ENCODE measurements at places on chromosomes 5 and 9.

- no peak for DNase-seq
Measured at GRCh38 chr5:168184103-168184502, 107.3 kb upstream of the WWC1 start.

DNA sequence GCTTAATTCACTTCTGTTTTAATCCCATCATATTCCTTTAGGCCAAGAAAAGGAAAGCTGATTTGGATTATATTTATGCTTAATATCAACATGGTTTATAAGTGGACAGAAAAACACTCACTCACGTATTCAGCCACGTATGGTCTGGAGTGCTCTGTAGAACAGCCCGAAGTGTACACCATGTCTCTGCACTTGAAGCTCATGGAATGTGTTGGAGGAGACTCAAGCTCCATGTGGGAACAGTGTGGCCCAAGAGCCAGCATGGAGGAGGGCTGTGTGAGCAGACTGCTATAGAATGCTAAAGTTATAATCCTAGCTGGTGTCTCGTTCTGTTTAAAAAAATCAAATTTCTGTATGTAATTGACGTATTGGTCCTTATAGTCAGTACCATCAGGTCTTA, 32.9 kb downstream of the OTULINL start:
- no peak for DNase-seq

GRCh38 chr5:180868960-180869359, 7.9 kb upstream of the ZFP62 start:
- peak; percentile 87 for DNase-seq

- DNase-seq: no peak
Measured at GRCh38 chr5:116402235-116402634, 172.4 kb downstream of the SEMA6A start.

- no peak for DNase-seq
Measured at GRCh38 chr5:68289498-68289897, 73.9 kb downstream of the PIK3R1 start.

- no peak for DNase-seq
Measured at GRCh38 chr9:110880189-110880588, 158.1 kb downstream of the LPAR1 start.

DNA sequence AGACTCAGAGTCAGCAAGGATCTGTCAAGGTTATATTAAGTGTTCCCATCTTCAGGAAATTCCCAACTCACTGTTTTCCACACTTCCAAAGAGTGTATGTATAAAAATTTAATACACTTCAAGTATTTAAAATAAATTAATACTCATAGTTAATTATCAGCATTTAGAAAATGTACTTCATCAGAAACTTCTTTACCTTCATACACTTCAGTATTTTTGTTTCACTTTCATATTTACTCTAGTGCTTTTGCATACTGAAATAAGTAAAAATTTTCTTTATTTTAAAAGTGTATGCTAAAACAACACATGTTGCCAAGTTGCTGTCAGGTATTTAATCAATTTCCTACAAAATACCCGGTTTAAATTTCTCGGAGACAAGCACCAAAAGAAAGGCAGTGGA, 16.5 kb downstream of the RICTOR start:
- DNase-seq: no peak

- no peak for DNase-seq
Measured at GRCh38 chr9:136546697-136547501, 1.1 kb upstream of the NOTCH1 start.

GRCh38 chr9:109118808-109119438, 824 bp downstream of the TMEM245 start:
- DNase-seq: no peak

DNA sequence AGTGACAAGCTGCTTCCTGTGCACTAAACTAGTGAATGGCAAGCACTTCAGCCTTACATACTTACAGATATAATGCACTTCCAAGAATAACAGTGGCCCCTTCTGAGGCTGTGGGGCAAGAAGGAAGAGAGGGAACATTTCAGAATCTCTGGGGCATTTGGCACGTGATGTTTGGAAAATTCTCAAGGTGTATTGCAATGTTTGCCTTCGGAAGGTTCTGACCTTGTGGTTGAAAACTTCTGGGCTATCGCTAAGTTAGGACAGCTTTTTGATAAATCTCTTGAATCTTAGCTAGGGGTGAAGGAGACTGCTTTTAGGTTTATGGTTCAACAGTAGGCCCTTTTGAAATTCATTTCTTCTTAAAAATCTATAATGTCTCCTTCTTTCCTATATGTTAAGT, 7.1 kb upstream of the FGF10 start:
- DNase-seq: no peak

DNA sequence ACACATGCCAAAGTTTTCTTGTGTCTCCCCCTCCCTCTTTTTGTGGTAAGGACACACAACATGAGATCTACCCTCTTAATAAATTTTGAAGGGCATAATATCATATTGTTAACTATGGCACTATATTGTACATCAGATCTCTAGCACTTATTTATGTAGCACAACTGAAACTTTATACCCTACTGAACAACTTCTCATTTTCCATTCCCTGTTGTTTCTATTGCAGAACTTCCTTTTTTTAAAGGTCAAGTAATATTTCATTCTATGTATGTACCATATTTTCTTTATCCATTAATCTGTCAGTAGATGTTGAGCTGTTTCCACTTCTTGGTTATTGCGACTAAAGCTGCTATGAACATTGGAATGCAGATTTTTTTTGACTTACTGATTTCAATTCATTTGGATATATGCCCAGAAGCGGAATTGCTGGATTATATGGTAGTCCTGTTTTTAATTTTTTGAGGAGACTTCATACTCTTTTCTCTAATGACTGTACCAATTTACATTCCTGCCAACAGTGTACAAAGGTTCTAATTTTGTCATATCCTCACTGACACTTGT, 305.3 kb downstream of the PRR16 start:
- DNase-seq: no peak

DNA sequence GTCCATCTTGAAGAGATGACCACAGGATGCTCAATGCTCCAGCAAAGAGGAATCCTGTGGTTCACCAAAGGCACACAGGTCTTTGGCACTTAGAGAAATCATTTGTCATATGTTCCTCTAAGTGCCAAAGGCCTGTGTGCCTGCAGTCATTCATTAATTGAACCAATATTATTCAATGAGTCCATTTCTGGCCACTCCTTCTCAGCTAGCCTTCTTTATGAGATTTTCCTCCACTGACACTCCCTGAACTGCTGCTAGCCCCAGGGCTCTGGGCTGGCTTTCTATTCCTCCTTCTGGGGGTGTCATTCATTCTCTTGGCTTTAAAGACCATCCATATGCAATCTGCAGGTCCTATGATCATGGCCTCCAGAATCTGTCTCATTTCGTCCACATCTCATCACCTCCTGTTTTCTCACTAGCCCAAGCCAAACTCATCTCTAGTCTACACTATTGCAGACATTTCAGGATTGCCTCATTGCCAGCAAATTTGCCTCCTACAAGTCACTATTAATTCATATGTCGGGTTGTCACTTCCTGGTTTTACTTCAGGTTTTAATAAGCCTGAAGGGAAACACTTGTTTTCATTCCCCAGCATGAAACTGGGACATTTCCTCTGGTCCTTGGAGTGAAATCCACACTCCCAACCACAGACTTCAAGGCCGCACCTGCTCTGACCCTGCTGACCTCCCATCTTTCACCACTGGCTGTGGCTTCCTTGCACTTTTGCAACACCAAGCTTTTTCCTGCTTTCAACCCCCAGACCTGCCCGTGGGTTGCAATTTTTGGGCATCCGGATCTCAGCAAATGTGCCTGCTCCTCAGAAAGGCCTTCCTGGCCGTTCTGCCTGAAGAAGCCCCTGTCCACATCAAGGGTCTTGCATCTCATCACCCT, 35.1 kb downstream of the KCNIP1 start:
- no peak for DNase-seq

- DNase-seq: no peak
Measured at GRCh38 chr5:15799014-15799413, 299.0 kb downstream of the FBXL7 start.

GRCh38 chr5:154587123-154588026, 109.3 kb upstream of the HAND1 start:
- DNase-seq: no peak

- no peak for DNase-seq
Measured at GRCh38 chr5:170141636-170142035, 35.9 kb downstream of the FOXI1 start.

DNA sequence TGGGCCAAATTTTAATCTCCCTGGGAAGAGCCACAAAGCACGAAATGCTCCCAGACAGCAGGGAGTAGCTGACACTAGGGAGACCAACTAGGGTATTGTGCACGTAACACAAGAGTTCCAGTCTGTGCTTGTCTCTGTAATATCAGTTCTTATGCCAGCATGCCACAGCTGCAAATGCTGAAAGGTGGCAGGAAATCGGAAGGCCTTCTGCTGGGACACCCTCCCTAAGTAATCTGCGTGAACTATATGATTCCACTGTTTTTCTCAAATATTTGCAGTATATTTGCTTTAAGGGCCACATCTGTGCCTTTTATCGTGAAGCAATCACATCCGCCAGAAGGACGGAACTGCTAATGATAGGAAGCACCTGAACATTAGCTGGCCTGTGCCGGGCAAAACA, 12.6 kb downstream of the VLDLR start:
- no peak for DNase-seq

- peak; percentile 73 for DNase-seq
Measured at GRCh38 chr9:76369583-76369982, 24.6 kb downstream of the RFK start.

DNA sequence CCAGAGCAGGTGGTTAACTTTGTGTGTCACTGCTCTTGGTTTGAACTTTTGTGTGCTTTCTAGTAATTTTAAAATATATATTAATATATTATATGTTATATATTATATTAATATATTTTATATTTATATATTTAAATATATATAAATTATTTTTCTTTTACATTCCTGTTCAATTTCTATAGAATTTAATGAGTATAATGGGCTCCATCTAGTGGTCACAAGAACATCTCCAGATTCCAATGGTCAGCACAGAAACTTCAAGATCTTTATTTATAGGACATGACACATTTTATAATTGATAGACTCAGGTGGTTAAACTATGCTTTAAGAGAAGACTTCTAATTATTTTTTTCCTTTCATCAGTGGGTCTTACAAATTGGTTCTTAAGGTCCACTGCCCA, 39.1 kb downstream of the COL23A1 start:
- no peak for DNase-seq

GRCh38 chr5:5738797-5739489, 316.5 kb downstream of the ICE1 start:
- DNase-seq: no peak

DNA sequence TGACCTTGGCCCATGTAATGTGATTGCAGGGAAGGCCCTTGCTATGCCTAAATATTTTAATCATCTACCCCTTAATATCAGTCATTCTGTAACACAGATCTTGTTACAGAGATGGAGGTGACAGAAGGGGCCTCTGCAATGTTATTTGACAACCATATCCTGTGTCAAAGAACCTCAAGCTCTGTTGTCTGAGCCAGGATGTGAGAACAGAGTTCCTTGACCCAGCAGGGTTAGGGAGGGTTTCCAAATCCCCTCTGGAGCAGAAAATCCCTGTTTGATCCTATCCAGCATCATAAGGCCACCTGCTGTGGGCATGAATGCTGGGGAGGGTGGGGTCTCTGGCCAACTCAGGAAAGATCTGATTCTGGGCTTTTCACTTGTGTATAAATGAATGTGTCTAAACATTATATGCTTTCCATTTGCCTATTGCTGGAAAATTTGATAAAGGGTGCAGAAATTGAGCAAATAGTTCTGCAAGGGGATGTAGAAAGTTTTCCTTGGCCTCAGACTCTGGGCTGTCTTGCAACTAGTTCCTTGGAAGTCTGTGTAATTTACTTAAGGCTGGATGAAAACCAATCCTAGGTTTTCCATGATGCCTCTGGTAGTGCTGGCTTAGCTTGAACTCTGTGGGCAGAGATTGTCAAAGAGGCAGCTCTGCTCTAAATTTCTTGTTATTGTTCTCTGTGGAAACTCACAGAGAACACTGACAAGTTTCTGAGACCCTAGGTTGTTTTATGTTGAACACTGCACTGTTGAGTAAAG, 71.0 kb downstream of the PGM5 start:
- DNase-seq: no peak

DNA sequence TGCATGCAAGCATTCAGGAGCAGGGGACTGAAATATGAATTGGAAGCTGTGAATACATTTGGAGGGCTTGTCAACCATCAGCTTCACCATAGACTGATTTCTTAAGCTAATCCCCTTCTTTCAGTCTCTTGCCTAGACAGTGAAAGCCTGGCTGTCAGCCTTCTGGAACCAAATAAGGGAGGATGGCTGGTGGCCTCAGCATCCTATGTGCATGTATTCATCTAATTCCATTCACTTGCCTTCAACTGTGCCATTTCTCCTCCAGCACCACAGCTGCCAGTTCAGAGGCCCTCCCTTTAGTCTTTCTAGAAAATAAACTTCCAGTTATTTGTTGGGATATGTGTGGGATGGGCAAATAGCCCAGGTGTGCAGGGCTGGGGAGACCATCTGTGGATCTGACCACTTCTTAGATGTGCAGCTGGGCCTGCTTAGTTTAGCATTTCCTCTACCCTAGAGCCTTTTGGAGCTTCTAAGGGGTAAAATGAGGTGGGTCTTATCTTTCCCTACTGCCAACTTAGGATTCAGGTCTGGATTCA, 62.1 kb downstream of the AOPEP start:
- DNase-seq: no peak

- DNase-seq: no peak
Measured at GRCh38 chr5:18142831-18143230, 508.6 kb downstream of the TAF11L14 start.

DNA sequence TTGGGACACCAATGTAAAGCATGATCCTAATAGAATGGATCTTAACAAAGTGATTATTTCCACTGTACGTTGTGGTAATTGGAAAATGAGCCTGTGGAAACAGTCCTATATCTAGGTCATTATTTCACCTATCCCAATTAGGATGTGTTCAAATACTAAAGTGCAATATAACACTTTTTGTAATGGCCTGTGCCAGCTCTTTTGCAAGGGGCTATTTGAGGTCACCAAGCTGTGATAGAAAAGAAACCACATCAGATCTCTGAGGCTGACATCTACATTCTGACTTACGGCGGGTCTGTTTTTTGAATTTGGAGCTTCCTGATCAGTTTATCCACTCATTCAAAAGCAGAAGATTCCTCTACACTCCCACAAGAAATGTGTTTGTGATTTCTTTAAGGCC, 150.0 kb downstream of the TLE1 start:
- no peak for DNase-seq

DNA sequence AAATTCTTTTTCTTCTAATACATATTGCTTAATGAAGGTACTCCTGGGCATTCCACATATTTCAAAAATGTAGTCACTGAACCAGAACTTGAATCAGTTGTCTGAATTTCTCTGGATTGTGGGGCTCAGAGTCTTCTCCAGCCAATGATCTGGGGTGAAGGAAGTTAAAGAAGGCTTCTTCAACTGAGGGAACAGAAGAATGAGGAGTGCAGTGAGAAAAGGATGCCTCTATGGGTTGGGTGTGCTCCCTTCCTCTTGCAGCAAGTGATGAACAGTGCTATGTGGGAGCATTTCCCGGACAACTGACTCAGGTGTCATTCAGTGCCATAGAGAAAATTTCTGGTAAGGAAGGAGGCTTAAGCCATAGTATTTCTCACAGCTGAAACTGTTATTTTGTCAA, 7.9 kb downstream of the LNPEP start:
- no peak for DNase-seq

All from renal cortex interstitium (tissue), 15 donors.